ENCODE measurements at places on chromosomes 16 and 17.

DNA sequence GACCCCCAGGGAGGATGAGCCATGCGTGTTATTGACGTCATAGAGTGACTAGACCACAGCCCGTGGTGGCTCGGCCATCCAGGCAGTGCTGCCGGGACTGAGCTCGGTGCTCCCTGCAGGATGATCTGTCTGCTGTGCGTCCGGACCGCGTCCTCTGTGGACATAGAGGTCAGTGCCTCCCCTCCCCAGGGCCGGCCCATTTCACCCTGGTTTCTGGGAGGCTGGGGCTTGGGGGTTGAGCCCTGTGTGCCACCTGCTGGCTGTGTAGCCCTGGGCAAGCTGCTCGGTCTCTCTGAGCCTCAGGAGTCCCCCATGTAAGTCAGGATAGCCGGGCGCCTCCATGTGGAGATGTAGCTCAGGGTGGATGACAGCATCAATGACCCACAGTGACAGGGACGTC lies 8.3 kb downstream of the TSC2 start:
- no peak for DNase-seq

DNA sequence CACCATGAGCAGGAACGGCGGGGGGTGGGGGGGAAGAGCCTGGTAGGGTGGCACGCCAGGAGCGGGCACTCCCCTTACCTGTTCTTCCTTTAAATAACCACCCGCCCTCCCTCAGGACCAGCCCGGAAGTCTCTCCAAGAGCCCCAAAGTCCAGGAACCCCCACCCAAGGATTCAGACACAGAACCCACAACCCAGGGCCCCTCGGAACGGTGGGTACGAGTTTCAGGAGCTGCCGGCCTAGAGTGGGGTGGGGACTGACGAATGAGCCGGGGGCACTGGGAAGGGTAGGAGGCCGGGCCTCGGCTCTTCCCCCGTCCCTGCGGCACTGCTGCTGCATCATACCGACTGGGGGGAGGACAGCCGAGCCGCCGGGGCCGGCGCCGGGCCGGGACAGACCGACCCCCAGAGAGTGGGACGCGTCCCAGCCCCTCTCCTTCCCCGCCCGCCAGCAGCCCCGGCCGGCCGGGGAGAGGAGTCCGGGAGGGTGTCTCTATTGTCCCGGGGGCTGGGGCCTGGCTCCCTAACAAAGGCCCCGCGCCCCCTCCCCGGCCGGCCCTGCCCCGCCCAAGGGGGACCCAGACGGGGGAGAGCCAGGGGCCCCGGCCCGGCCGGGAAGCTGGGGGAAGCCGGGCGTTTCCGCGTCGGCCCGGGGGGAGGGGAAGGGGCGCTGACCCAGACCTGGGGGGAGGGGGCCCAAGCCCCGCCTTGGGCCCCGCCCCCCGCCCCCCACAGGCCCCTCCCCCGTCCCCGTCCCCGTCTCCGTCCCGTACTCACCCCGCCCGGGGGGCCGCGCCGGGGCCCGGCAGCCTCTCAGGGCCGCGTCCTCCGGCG lies 747 bp downstream of the ATXN7L3 start:
- DNase-seq = no peak

GRCh38 chr16:27333104-27333503 lies 19.3 kb downstream of the IL4R start:
- DNase-seq = no peak

GRCh38 chr16:48347980-48348379 lies 37.2 kb downstream of the SIAH1 start:
- DNase-seq = no peak

- DNase-seq = no peak
These were observed 55.1 kb downstream of the ATP2C2 start for GRCh38 chr16:84423416-84423837.

DNA sequence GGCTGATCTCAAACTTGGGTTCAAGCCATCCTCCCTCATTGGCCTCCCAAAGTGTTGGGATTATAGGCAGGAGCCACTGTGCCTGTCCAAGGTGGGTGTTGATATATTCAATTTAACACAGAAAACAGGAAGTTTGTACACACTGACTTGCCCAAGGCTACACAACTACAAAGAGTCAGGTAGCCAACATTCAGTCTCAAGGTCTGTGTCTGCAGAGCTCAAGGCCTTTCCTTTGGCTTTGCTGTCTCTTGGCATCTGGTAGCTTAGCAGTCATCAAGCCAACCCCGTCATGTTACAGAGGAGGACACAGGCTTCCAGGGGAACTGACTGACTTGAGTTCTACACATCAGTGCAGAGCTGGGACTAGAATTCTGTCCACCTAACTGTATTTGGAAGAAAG lies 11.9 kb upstream of the MEFV start:
- DNase-seq = no peak

DNA sequence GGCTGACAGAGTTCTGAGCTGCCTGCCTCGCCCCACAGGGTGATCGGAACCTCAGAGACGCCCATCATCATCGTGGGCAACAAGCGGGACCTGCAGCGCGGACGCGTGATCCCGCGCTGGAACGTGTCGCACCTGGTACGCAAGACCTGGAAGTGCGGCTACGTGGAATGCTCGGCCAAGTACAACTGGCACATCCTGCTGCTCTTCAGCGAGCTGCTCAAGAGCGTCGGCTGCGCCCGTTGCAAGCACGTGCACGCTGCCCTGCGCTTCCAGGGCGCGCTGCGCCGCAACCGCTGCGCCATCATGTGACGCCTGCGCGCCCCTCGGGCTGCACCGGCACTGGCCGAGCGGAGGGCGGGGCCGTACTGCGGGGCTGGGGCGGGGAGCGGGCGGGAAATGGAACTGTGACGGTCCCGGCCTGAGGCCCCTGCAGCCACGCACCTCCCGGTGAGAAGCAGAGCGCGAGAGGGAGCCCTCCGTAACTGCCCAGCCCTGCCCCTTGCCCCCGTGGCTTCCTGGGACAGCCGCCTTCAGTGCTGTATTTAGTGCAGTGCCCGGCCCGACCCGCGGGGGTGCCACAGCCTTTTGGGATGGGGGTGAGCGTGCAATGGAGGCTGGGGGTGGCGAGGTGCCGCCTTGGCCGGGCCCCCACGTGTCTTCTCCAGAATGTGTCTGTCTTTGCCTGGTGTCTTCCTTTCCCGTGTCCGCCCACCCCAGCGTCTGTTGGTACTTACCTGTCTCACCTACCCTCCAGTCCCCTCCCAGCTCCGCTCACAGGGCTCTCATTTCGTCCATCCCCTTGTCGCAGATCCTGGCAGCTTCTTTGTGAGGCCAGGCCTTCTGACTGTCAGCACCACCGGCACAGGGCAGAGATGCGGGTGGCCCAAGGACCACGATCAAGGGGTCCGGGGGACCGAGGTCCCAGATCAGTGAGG lies 9.8 kb downstream of the RASL10B start:
- DNase-seq = no peak

DNA sequence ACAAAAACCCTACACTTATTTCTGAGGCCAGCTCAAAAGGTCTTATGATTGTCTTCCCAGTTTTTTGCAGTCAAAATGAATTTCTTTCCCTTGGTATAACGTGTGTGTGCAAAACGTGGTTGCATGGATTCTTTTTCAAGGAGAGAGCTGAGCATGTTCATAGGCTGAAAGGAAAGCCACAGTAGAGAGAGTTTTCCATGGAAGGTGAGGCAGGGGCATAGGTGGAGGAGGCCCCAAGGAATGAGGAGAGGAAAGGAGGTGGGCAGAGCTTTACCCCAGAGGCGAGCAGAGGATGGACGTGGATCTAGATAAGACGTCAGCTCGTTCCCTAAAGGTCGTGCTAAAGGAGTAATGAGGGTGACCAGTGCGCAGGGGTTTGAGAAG lies 22.8 kb downstream of the TRPV2 start:
- DNase-seq = no peak

- DNase-seq = no peak
These were observed 351.6 kb downstream of the SNX29 start for GRCh38 chr16:12327971-12328726.

DNA sequence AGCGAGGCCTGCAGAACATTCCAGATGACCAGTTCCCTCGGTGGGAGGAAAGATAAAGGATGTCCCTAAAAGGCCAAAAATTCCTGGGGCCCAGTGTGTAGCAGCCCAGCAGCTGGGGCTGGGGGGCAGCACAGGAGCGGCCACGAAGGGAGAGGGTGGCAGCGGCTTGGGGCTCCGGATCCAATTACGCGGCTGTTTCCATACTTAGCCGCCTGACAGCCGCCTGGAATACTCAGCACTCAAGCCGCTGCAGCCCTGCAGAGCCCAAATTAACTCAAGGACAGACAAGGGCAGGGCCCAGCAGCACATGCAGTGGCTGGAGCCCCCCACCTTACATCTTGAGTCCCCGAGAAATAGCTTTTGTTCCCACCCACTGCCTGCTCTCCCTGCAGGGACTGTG lies 1.3 kb downstream of the SRL start:
- no peak for DNase-seq

GRCh38 chr17:61467416-61468262 lies 15.4 kb downstream of the TBX4 start:
- DNase-seq = no peak

GRCh38 chr16:4345836-4346781 lies 5.0 kb downstream of the PAM16 start:
- no peak for DNase-seq

DNA sequence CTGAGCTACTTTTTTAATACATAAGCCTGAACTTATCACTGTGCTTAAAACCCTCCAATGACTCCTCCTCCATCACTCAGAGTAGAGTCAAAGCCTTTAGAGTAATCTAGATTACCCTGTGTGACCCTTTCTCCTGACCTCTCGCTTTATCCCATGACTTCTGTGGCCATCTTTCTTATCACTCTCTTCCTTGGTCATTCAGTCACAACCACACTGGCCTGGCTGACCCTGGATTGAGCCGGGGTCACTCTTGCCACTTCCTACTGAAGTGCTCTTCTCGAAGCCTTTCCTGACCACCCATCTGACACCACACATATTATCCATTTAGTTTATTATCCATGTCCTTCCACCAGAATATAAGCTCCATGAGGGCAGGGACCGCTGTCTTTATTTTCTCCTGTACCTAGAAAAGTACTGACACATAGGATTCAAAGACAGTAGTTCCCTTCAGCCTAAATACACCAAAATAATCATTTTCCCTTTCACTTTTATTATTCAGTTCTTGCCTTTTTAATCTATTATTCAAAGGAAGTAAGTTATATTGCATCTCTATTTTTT lies 28.0 kb upstream of the ABCA9 start:
- DNase-seq = no peak

GRCh38 chr17:82914375-82914774 lies 74.6 kb upstream of the ZNF750 start:
- DNase-seq = peak; percentile 36

DNA sequence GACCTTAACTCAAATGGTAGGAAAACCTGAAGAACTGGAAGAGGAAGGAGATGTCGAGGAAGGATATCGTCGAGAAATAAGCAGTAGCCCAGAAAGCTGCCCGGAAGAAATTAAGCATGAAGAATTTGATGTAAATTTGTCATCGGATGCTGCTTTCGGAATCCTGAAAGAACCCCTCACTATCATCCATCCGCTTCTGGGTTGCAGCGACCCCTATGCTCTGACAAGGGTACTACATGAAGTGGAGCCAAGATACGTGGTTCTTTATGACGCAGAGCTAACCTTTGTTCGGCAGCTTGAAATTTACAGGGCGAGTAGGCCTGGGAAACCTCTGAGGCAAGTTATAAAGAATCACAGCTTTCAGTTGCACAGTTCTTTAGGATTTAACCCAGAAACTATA lies 15.5 kb downstream of the ERCC4 start:
- no peak for DNase-seq

- no peak for DNase-seq
These were observed 2.6 kb upstream of the ADGRG3 start for GRCh38 chr16:57665541-57665940.

GRCh38 chr16:54240271-54241129 lies 46.1 kb downstream of the IRX3 start:
- no peak for DNase-seq

DNA sequence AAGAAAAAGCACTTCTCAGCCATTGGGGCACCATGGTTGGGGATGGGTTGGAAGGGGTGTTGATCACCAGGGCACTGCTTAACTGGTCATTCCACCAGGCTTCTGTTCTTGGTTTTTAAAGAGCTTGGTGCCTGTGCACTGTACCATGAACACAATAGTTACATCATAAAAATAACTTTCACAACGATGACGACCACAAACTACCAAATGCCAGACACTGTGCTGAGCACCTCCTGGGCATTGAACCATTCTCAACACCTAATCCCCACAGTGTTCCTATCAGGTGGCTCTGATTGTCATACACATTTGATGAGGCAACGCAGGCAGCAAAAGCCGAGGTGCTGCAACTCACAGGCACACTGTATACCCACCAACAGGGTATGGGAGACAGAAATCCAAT lies 208.0 kb downstream of the FOXL1 start:
- DNase-seq = no peak

DNA sequence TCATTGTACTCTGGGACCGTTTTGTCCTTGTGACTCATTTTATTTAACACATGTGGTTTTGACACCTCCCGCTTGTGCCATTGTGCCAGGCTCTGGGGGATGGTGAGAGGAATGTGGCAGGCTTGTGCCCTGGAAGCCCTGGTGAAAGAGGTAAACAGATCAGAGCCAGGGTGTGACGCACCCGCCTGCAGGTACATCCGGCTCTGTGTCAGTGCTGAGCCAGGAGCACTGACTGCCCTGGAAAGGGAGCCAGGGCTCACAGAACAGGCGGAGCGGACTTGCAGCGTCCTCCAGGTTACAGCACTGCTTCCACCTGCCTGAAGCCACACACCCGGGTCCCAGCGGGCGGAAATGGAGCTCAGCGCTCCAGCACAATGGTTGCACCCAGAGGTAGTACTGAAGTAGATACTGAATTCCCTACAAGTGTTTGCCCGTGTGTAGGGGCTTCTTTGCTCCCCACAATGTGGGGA lies 30.6 kb downstream of the CDRT15 start:
- DNase-seq = no peak

DNA sequence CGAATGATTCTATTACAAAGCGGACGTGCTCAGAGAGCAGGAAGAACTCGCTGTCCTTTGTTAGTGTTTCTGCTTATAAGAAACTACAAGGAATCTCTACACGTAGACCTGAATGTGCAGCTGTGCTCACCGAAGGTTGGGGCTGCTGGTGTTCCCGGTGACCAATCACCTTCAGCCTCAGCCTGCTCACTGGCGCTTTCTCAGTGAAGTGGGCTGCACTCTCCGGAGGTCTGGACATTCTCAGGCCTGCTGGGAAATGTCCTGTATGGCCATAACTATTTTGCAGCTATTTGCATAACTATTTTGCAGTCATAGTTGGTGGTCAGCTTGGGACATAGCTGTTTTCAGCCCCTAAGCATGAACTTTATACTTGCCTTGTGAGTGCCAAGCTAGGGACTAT lies 9.7 kb upstream of the CIAO3 start:
- DNase-seq = no peak

DNA sequence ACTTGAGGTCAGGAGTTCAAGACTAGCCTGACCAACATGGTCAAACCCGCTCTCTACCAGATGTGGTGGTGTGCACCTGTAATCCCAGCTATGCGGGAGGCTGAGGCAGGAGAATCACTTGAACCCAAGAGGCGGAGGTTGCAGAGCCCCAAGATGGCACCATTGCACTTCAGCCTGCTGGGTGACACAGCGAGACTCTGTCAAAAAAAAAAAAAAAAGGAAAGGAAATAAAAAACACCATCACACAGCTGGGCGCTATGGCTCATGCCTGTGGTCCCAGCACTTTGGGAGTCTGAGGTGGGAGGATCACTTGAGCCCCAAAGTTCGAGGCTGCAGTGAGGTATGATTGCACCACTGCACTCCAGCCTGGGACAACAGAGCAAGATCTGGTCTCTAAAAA lies 13.3 kb upstream of the SBK1 start:
- DNase-seq = no peak

GRCh38 chr16:15043344-15043743 lies 12.5 kb downstream of the NTAN1 start:
- DNase-seq = no peak

Measured in GM18507 (cell line).